ENCODE measurements at places on chromosomes 3 and 15.

- no peak for DNase-seq
Observed at GRCh38 chr15:57534281-57534680, 57.4 kb upstream of the MYZAP start.

DNA sequence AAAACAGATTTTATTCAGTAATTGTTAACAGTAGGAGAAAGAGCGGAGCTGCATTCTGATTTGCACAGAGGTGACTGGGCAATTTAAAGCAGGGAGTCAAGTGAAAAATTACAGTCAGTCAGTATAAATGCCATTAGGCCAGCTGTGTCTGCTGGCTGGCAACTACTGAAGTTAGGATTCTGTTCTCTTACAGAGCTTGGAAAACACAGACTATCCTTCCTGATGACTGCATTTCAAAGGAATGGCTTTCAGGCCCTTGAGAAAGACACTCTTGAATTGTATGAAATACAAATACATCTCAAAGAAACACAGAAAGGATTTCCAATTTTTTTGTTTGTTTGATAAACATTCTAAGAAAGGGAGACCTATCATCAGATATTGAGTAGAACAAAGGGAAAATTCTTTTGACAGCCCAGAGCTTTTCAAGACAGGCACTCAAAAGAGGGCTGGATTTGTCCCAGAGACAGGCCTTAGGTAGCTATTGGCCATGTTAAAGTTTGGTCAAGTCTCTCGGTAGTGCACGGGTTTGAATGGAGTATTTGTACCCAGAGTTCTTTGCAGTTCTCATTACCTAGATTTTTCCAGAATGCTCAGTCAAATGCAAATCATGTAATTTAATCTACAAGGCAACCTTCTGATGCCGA is 551.2 kb upstream of the CCDC54 start:
- DNase-seq, result no peak

GRCh38 chr3:124364317-124365020 is 365.8 kb upstream of the UMPS start:
- DNase-seq, result no peak

- DNase-seq, result no peak
Observed at GRCh38 chr3:25661694-25662437, 2.8 kb downstream of the TOP2B start.

GRCh38 chr3:185473290-185473815 is 25.5 kb downstream of the TMEM41A start:
- DNase-seq, result no peak

DNA sequence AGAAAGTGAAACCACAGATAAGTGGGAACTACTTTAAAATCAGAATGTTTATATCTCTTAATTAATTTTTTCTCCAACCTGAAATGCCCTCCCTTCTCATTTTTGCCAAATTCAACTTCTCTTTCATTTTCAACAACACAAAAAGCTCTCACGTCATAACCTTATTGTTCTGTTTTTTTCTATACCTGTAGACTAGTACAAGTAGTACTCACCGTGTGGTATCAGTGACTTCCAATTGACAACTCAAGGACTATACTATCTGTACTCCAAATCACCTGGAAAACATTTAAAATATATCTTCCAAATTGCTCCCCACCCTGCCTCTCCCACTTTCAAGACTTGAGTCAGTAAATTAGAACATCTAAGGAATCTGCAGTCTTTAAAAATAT is 72.8 kb upstream of the ZNF280D start:
- no peak for DNase-seq

- no peak for DNase-seq
Observed at GRCh38 chr3:90092994-90093393, 985.6 kb downstream of the EPHA3 start.

Data from T-helper 22 cell (primary cell).